ENCODE measurements at places on chromosomes 5 and 9. TPM values are rescaled to one million over a fixed set of nuclear protein-coding genes. Genes with fewer than 3 reads are reported as not detected.

- DNase-seq, result no peak
Observed at GRCh38 chr5:2574155-2574554, 177.3 kb downstream of the IRX2 start.

GRCh38 chr5:170312666-170313065 lies 15.1 kb upstream of the LCP2 start:
- DNase-seq, result no peak

DNA sequence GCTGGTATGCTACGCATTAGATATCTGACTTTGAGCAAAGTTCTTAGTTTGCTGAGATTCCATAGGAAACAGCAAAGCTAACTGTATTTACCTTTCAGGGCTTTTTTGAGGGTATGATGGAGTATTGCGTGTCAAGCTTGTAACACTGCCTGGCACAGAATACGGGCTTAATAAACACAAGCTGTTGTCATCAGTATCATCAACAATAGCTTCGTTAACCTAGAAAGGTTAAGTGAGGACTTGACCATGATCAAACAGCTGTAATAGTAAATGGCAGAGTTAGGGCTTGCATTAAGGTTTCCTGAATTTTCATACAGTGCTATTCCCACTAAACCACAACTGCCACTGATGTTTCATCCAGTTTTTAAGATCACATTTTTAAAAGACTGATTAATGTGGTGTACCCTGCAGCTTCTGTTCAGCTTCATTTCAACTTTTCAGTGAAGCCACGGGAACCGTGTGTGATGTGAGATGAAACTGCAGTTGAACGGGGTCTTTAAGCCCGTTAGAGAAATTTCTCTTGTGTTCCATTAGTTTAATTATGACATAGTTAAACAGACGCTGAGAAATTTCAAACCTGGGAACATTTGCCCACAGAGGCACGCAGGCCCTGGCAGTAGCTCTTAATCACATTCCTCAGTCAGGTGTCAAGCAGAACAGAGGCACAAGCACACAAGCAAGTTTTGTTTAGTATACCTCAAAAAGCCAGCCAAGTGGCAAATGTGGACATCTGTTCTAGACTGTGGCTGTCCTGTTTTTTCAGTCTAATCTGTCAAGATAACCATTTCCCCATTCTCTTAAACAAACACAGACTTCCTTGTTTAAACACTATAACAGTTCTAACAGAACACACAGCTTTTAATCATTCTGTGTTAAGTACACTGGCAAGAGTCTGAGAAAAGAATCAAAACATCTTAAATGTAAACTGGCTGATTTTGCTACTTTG lies 147.1 kb downstream of the ZNF608 start:
- no peak for DNase-seq

- DNase-seq, result no peak
Observed at GRCh38 chr9:6639622-6640021, 5.9 kb downstream of the GLDC start.

Gene MARCHF6
- 242 TPM for polyA plus RNA-seq

Gene PKN3
- polyA plus RNA-seq, result 13.4 TPM

DNA sequence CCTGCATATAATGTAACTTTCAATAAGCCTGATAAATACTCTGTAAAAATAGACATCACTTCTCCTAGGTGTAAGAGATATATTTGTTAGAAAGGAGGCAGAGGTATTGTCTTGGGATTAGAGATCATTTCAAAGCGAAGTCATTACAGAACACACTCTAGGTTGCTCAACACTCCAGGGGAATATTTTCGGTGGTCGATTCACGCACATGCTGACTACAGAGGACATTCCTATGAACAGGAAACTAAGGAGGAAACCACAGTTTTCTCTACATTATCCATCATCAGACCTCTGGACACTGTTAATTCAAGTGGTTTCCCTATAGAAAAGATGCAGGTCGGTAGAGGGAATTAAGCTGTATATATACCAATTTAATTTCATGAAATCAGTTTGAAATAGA lies 370.0 kb downstream of the NDUFS4 start:
- no peak for DNase-seq

- DNase-seq, result no peak
Observed at GRCh38 chr9:113578882-113579282, 115.4 kb downstream of the RGS3 start.

DNA sequence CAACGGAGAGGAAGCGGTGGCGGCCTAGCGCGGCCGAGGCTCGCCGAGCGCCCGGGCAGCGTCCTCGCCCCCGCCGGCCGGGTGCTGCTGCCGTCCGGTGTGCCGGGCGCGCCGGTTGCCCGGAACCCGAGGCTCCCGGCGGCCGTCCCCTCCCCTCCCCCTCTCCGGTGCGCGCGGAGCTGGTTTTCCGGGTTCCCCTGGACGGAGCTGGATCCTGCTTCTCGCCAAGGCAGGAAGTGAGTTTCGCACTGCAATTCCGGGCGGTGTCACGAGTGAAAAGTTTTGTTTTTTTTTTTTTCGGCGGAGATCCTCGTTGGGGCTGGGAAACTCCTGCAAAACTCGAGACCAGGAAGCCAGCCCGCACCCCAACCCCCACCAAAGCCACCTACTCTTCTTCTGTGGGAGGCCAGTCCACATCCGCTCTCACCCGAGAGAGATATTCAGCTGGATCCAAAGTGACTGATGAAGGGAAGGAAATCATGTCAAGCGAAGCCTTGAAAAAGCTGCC lies at the start of gene ERBIN:
Gene ERBIN, plus strand, starts transcription at position 300 of the 508 bp plus-strand sequence. CDS start 66,144 bp downstream, outside the sequence.
- DNase-seq, result peak; percentile 66

- no peak for DNase-seq
Observed at GRCh38 chr5:131773805-131774204, 23.0 kb downstream of the FNIP1 start.

GRCh38 chr5:134525683-134526482 lies 413 bp downstream of the JADE2 start:
- DNase-seq, result no peak

GRCh38 chr5:137254119-137255090 lies 244.7 kb downstream of the SPOCK1 start:
- no peak for DNase-seq

DNA sequence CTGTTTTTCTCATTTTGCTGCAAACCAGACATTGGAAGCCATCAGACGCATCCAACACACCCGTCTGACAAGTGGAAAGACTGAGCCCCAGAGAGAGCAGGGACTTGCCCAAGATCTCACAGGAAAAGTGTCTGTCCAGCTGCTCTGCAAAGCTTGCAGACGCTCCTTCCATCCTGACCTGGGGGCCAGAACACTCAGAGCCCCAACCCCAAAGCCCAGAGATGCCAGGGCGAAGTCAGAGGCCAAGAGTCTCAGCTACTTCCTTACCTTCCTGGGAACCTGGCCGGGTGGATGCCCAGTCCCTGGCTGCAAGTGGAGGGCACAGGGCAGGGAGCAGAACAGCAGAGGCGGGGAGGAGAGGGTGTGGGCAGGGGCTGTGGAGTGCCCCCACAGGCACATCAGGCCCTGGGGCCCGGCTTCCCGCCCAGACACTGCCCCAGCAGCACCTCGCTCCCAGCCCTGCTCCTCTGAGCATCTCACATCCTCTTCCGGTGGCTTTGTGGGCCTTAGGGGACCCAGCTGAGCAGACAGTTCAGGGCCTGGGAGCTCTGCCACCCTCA lies 9.7 kb upstream of the RALGDS start:
- DNase-seq, result no peak

DNA sequence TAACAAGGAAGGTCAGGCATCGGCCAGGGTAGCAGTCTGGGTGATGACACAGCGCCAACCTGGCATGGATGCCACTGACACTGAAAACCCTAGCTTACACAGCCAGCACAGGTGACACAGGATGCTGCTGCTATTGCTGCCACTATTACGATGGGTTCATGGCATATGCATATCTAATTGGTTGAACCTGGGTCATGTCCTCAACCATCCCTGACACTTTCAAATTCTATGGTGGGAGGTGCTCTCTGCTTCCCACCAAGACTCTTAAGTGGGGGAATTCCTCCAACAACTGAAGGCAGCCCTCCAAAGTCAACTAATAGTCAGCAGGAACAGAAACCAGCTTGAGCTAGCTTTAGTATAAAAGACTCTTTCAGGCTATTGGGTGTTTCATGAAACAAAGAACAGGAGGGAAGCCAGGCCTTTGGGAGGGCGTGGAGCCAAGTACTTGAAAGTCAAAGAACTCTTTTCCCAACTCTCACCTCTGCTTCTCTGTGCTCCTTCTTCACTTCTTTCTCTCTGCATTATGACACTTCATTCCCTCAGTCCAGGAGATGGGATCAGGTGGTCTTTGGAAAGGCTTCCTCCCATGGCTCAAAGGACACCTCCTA lies 21.3 kb downstream of the PTTG1 start:
- no peak for DNase-seq

DNA sequence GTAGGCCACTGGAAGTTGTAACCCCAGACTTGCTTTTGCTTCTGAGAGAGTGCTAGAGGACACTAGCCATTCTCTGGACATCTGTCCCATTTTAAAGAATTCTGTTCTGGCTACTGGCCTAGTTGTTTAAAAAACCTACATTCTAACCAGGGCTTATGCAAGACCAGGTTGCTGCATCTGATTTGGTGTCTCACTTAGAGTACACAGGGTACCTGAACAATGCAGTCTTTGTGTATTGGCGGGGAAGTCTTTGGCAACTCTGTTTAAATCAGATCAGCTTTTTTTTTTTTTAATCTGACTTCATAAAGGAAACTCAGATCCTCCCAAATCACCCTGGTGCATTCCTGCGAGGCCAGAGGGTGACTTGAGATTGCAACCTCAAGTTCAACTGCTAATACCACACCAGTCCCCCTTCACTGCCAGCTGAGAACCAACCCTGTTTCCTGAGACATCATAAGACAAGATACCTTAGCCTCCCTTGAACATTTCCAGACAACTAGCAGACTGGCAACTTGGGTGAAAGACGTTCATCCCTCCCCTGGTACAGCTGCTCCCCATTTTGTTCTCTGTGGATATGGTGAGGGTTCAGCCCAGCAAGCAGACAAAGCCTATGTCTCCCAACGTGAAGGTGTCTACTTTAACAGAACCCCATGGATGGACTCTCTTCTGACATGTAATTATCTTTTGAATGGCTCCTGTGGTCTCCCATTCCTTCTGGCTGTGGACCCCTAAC lies 27.0 kb downstream of the SKP1 start:
- no peak for DNase-seq

Gene PCDHB15
- polyA plus RNA-seq, result 12.5 TPM

- DNase-seq, result no peak
Observed at GRCh38 chr9:80701061-80701460, 988.3 kb downstream of the TLE1 start.

Gene XRCC4
- polyA plus RNA-seq, result 14.2 TPM

DNA sequence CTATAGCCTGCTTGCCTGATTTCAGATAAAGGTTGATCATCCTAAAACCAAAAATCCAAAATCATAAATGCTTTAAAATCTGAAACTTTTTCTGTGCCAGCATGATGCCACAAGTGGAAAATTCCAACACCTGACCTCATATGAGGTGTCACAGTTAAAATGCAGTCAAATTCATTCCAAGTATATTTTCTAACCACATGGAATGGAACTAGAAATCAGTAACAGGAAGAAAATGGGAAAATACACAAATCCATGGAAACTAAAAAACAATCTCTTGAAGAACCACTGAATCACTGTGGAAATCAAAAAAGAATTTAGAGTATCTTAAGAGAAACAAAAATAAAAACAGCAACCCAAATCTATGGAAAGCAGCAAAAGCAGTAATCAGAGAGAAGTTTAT lies 297.5 kb upstream of the COX7C start:
- no peak for DNase-seq

DNA sequence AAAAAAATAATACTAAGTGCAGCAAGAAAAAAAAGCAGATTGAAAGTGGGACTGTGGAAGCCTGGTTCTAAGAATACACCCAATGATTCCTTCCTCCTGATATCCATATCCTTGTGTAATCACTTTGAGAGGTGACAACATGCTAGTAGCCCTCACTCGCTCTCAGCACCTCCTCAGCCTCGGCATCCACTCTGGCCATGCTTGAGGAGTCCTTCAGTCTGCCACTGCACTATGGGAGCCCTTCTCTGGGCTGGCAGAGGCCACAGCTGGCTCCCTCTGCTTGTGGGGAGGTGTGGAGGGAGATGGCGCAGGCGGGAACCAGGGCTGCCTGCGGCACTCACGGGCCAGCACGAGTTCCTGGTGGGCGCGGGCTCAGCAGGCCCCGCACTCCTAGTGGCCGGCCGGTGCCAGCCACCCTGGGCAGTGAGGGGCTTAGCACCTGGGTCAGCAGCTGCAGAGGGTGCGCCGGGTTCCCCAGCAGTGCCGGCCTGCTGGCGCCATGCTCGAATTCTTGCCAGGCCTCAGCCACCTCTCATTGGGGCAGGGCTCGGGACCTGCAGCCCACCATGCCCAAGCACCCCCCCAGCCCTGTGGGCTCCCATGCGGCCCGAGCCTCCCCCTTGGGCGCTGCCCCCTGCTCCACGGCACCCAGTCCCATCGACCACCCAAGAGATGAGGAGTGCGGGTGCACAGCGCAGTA lies 24.5 kb upstream of the SELENOP start:
- DNase-seq, result no peak

DNA sequence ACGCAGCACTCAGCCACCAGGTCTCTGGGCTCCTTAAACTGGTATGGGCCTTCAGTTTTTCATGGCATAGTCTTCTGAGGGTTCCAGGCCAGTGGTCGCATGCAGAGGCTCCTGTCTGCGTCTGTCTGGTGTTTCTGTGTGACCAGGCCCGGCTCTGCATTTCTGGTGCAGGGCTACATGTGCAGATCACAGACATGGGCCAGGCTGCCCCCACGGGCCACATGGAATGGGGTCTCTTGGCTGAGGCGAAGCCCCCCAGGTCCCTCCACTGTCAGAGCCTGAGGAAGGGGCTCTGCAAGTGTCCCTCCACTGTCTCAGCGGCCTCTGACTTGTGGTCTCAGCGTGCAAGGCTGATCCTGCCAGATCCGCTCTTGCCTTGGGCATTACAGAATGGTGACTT lies 15.6 kb upstream of the CARD19 start:
- DNase-seq, result no peak

GRCh38 chr9:37238122-37238521 lies 117.7 kb downstream of the ZCCHC7 start:
- DNase-seq, result no peak

GRCh38 chr5:97454015-97454414 lies 271.0 kb upstream of the RIOK2 start:
- DNase-seq, result no peak

Gene GLDC
- 22.4 TPM for polyA plus RNA-seq

- no peak for DNase-seq
Observed at GRCh38 chr9:532707-533106, 308.8 kb upstream of the DMRT1 start.

- no peak for DNase-seq
Observed at GRCh38 chr5:175642998-175643397, 14.9 kb upstream of the HRH2 start.

Gene LCN10
- polyA plus RNA-seq, result 1.8 TPM

Gene CAMK4
- 6.1 TPM for polyA plus RNA-seq

Gene C5orf58
- 0.25 TPM for polyA plus RNA-seq

- DNase-seq, result no peak
Observed at GRCh38 chr9:110536822-110537221, 42.7 kb downstream of the SVEP1 start.
